Hepatocyte (in vitro differentiated cells): ENCODE measurements at places on chromosomes 1 and 21. TPM values are rescaled to one million over a fixed set of nuclear protein-coding genes. Genes with fewer than 3 reads are reported as not detected.
A peak's percentile ranks its signal among the peaks of the same experiment; 100 is the strongest.

The STK40 gene
- polyA plus RNA-seq = 48.4 and 56.3 TPM in 2 replicates

The IFI44 gene
- 3.1 and 3.2 TPM in 2 replicates for polyA plus RNA-seq

The KRTAP12-2 gene
- not detected in 2 replicates for polyA plus RNA-seq

- DNase-seq = no peak
Observed at GRCh38 chr21:23900727-23901126, 1706.6 kb downstream of the MRPL39 start.

DNA sequence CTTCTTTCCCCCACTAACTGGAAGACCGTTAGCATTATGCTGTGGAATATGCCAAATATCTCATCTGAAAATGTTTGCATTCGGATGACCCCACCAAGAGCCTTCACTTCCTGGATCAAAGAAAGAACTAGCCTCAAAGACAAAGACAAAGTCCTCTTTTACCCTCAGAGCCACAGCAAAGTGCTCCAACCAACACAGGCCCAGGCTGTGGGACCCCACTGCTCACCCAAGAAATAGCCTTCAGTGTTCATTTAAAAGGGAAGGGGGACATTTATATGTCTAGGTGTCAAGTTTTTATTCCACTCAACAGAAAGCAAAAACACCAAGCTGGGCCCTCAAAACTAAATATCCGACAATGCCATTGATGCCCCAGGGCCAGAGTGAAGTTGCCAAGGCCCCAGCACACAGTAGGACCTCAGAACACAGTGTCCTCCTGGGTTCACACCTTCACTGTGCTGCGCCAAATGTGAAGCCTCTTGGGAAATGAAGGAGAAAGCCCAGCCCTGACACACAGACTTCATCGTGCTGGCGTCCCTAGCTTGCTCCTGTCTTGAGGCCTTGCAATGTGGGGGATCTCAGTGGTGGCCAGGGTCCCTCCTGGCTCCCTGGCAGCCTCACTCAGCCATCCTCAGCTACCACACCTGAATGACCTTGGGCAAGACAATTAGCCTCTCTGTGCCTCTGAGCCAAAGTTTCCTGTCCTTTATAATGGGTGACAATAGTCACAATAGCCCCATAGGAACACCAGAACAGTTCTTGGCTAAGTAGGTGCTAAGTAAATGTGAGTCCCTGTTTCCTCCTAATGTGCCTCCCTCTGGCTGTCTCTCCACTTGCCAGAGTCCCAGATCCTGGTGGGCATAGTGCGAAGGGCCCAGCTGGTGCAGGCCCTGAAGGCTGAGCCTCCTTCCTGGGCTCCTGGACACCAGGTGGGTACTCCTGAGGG is 11.3 kb downstream of the CLCNKB start:
- no peak for DNase-seq

DNA sequence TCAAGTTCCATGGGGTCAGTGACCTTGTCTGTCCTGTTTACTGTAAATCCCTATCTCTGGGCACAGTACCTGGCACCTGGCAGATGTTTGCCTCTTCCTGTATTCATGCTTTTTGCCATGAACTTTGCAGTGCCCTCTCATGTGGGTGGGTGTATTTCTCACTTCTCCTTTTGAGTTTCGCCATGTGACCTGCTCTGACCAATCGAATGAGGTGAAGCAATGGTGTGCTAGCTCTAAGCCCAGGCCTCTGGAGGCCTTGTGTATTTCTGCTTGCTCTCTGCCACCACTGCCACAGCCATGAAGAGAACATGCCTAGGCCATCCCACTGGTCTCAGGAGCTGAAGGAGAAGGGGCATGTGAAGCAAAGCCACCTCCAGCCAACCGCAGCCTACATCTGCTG is 185.5 kb upstream of the ZC3H12A start:
- no peak for DNase-seq

GRCh38 chr1:230636575-230637148 is 5.6 kb upstream of the COG2 start:
- no peak for DNase-seq

DNA sequence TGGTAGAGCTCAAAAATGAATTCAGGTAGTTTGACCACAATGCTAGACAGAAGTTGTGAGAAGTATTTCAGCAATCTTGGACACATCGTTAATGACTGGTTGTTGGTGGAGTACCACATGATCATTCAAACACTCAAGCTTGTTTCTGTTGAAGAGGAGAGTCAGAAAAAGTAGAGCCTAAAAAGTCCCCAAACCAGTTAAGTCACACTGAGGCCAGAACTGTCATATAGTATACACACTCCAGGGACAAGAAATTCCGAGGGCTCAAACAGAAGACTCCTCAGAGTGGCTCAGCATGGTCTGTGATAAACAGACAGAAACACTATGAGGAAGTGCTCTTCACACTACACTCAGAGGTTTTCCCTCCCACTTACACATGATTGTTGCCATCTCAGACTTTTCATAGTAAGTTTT is 5.8 kb downstream of the TRIM33 start:
- DNase-seq = peak; percentile 25

GRCh38 chr1:21266119-21266774 is 24.0 kb downstream of the ECE1 start:
- DNase-seq = no peak

GRCh38 chr1:198499588-198499987 is 40.9 kb downstream of the ATP6V1G3 start:
- DNase-seq = no peak

DNA sequence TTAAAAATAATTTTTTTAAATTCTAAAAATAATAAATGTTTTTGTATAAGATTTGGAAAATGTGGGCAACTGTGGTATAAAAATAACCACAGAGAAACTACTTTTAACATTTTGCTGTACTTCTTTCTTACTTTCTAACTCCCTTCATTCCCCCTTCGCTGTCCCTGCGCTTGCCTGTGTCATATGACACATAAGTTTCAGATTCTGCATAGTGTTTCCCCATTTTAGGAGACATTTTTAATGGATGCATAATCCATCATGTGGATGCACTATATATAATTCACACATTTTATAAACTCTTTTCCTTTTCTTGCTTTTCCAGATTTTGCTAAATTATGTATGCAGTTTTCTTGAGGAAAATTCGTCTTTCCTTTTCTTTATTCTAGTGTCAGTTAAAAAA is 16.3 kb downstream of the ATG4C start:
- no peak for DNase-seq

DNA sequence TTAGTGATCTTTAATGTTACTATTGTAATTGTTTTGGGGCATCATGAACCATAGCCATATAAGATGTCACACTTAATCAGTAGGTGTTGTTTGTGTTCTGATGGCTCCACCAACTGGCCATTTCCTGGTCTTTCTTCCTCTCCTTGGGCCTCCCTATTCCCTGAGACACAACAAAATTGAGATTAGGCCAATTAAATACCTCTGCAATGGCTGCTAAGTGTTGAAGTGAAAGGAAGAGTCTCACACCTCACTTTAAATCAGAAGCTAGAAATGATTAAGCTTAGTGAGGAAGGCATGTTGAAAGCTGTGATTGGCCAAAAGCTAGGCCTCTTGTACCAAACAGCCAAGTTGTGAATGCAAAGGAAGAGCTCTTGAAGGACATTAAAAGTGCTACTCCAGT is 30.7 kb downstream of the PPP2R5A start:
- no peak for DNase-seq

DNA sequence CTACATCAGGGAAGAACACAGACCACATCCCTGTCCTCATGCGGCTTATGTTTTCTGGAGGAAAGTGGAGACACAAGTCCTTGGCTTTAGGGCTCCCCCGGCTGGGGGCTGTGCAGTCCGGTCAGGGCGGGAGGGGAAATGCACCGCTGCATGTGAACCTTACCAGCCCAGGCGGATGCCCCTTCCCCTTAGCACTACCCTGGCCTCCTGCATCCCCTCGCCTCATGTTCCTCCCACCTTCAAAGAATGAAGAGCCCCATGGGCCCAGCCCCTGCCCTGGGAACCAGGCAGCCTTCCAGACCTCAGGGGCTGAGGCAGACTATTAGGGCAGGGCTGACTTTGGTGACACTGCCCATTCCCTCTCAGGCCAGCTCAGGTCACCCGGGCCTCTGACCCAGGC is 45.5 kb downstream of the TNNT2 start:
- no peak for DNase-seq

- DNase-seq = no peak
Observed at GRCh38 chr1:43101061-43101460, 71.0 kb downstream of the EBNA1BP2 start.

DNA sequence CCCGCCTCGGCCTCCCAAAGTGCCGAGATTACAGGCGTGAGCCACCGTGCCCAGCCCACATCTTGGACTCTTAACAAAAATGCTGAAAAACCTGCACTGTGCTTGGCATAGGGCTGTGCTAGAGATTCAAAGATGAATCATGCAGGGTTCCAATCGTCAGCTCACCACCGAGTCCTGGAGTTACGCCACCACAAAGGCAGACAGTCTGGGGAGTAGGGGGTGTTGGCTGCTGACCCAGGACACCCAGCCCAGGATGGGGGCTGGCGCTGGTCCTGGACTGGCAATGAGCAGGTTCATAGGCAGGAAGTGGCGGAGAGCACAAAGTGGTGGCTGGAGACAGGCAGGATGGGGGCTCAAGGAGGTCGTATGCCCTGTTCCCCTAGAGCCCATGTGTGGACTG is 16.0 kb downstream of the PSRC1 start:
- DNase-seq = no peak

GRCh38 chr1:63005812-63006211 is 221.9 kb downstream of the ATG4C start:
- no peak for DNase-seq
